ENCODE measurements at places on chromosomes 13 and 19. TPM values are rescaled to one million over a fixed set of nuclear protein-coding genes. Genes with fewer than 3 reads are reported as not detected.

The HIF3A gene
- not detected for total RNA-seq

The OR4F17 gene
- total RNA-seq: not detected

The TMC4 gene
- 1.6 TPM for total RNA-seq

The PGLYRP1 gene
- not detected for total RNA-seq

The VN1R4 gene
- not detected for total RNA-seq

The FPR3 gene
- not detected for total RNA-seq

The FFAR2 gene
- total RNA-seq: not detected

The SBSN gene
- 3.2 TPM for total RNA-seq

The RAX2 gene
- not detected for total RNA-seq

The GNA15 gene
- total RNA-seq: 0.08 TPM

The UPF3A gene
- 38.1 TPM for total RNA-seq

The AMER2 gene
- not detected for total RNA-seq

The FFAR1 gene
- not detected for total RNA-seq

The DPY19L3 gene
- total RNA-seq: 9.9 TPM

The TUBA3C gene
- total RNA-seq: not detected

The KATNAL1 gene
- total RNA-seq: 4.2 TPM

The PCP2 gene
- not detected for total RNA-seq

The FBXO27 gene
- total RNA-seq: 2.7 TPM

The ADPRHL1 gene
- total RNA-seq: 13.9 TPM

The TNFSF9 gene
- 5.7 TPM for total RNA-seq

The TMED1 gene
- total RNA-seq: 29.4 TPM

The MAST3 gene
- 1.9 TPM for total RNA-seq

The INSL3 gene
- total RNA-seq: 0.37 TPM

The SERTAD3 gene
- 46.8 TPM for total RNA-seq

The KASH5 gene
- not detected for total RNA-seq

The DACH1 gene
- total RNA-seq: not detected

The SELENOV gene
- not detected for total RNA-seq

The IGSF23 gene
- 0.68 TPM for total RNA-seq

The CKM gene
- total RNA-seq: not detected
